ENCODE measurements at places on chromosomes 5 and 9.

DNA sequence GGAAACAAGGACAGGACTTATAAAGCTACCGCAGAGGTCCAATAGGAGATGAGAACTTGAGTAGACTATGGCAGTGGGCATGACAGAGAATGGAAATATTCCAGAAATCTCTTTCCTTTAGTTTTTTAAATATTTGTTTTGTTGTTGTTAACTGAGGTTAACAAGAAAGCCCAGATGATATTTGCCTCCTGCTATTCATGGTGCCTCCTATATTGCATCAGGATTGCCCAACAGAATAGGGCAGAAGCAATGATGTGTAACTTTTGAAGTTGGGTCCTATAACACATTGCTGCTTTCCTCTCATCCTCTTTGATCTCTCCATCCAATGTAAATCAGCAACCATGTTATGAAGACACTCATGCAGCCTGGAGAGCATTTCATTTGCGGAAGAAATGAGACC, 42.8 kb downstream of the PDE4D start:
- no peak for DNase-seq

DNA sequence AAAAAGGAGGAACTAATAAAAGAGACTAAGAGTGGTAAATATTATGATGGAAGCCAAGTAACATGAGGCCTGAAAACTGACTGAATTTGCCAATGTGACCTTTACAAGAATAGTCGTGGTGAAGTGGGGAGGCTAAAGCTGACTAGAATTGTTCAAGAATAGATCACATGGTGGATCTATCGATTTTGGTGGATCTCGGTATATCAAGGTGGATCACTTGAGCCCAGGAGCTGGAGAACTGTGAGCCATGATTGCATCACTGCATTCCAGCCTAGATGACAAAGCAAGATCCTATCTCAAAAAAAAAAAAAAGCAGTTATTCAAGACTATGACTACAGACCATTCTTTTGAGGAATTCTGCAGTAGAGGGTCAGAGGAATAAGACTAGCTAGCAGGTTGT, 15.1 kb downstream of the ERMP1 start:
- DNase-seq = peak; percentile 52

- DNase-seq = no peak
Measured at GRCh38 chr9:89536600-89536999, 38.7 kb upstream of the SEMA4D start.

- DNase-seq = no peak
Measured at GRCh38 chr9:38066914-38067858, 1.8 kb downstream of the SHB start.

GRCh38 chr5:152118676-152119470, 194.2 kb upstream of the GLRA1 start:
- DNase-seq = no peak

- no peak for DNase-seq
Measured at GRCh38 chr5:77645158-77645994, 6.9 kb upstream of the OTP start.

GRCh38 chr5:175872287-175873087, 1.1 kb downstream of the CPLX2 start:
- DNase-seq = no peak

- DNase-seq = peak; percentile 20
Measured at GRCh38 chr9:133184971-133185370, 21.3 kb upstream of the GBGT1 start.

Measured in epithelial cell of prostate (primary cell).